ENCODE measurements at places on chromosomes 4 and X. TPM values are rescaled to one million over a fixed set of nuclear protein-coding genes. Genes with fewer than 3 reads are reported as not detected.

Gene FMR1NB
- total RNA-seq = not detected

DNA sequence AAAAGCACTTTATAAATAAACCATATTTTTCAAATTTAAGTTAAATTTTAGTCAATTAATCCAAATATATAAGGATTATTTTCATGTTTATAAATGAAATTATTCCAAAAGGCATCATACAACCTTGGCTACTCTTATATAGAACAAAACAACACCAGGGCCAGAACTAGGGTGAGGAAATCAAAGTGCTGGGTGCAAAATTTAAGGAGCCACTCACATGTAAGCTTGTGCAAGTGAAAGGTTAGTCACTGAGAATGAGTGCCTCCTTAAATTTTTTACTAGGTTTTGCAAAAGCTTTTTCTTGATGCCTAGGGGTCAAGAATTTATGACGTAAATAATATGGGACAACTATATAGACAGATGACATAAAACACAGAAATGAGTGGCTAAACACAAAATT, 83.4 kb upstream of the COX18 start:
- peaks cover 16% of the 10 kb centered on the region for H3K36me3 ChIP-seq
- H3K4me1 ChIP-seq = no peaks in the 10 kb centered on the region
- no peak overlapping the region for H3K4me3 ChIP-seq
- no peak overlapping the region for H3K27ac ChIP-seq
- H3K27me3 ChIP-seq = no peaks in the 10 kb centered on the region
- DNase-seq = no peak

Gene SPANXN4
- total RNA-seq = not detected

- H3K4me3 ChIP-seq = no peak overlapping the region
- H3K36me3 ChIP-seq = peaks cover 3% of the 10 kb centered on the region
- H3K27ac ChIP-seq = no peak overlapping the region
- no peaks in the 10 kb centered on the region for H3K27me3 ChIP-seq
- H3K4me1 ChIP-seq = no peaks in the 10 kb centered on the region
Observed at GRCh38 chrX:47182106-47182700, 11.4 kb upstream of the UBA1 start.

- no peaks in the 10 kb centered on the region for H3K36me3 ChIP-seq
- no peak overlapping the region for H3K27ac ChIP-seq
- H3K4me1 ChIP-seq = no peaks in the 10 kb centered on the region
Observed at GRCh38 chrX:112779139-112779538, 61.5 kb downstream of the AMOT start.

- no peaks in the 10 kb centered on the region for H3K36me3 ChIP-seq
- no peaks in the 10 kb centered on the region for H3K27me3 ChIP-seq
- H3K4me3 ChIP-seq = no peak overlapping the region
- no peak for DNase-seq
- peak overlapping the region; percentile 72 for H3K27ac ChIP-seq
Observed at GRCh38 chrX:134694333-134695322, 36.4 kb upstream of the PLAC1 start.

Data from psoas muscle (tissue), 8 donors.